Prostate gland (tissue), 2 donors: ENCODE measurements at places on chromosomes 2 and 18. TPM values are rescaled to one million over a fixed set of nuclear protein-coding genes. Genes with fewer than 3 reads are reported as not detected.
A peak's percentile ranks its signal among the peaks of the same experiment; 100 is the strongest.

IL36G gene
- total RNA-seq = not detected

PLB1 gene
- 7.4 TPM for total RNA-seq

CCDC141 gene
- 0.32 TPM for total RNA-seq

EFR3B gene
- 1.6 TPM for total RNA-seq

MTCL1 gene
- total RNA-seq = 11.2 TPM

TDRD15 gene
- 1.9 TPM for total RNA-seq

FAM110C gene
- total RNA-seq = 7.3 TPM

PPP1R1C gene
- total RNA-seq = 9.1 TPM

SPR gene
- total RNA-seq = 42.5 TPM

CXCR1 gene
- not detected for total RNA-seq

DSG4 gene
- total RNA-seq = 0.68 TPM

EMILIN1 gene
- total RNA-seq = 149 TPM

GRCh38 chr2:200350850-200351285 lies 44.4 kb downstream of the SPATS2L start:
- no peak overlapping the region for H3K4me3 ChIP-seq
- H3K27me3 ChIP-seq = no peaks in the 10 kb centered on the region
- H3K4me1 ChIP-seq = no peaks in the 10 kb centered on the region
- no peak overlapping the region for H3K27ac ChIP-seq
- no peak for DNase-seq
- no peaks in the 10 kb centered on the region for H3K36me3 ChIP-seq

DNA sequence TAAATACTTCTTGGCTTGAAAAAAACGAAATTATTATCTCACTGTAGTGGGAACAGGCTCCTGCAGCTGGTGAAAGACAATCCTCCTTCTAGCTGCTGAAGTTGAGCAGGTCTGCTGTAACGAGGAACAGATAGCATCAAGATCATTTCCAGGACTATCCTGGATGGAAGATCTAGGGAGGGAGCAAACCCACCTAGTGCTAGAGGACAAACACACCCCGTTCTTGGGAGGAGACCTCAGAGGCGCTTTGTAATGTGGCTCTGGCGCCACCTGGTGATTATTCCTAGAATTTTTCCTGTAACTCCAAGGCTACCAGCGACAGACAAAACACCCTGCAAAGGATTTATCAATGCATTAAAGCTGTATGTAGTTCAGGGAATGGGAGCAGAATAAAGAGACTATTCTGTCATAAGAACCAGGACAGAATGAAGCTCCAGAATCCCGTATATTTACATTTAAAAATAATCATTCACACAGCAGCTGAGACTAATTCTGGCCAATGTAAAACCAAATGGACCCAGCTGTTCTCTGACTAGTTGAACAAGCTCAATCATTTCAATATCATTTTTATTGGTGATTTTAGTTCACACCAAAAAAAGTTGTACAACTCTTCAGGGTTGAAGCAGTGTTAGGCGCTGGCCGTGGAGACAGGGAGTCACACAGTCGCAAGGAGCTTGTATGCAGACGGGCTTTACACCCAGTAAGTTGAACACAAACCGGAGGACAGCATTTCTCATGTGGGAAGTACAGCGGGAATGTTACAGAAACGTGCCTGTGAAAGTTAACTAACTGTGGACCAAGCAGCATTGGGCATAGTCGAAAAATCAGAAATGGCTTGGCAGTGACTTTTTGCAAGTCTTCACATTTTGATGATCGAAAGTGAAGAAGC lies 290.3 kb downstream of the TRIB2 start:
- no peak overlapping the region for H3K27ac ChIP-seq
- no peaks in the 10 kb centered on the region for H3K36me3 ChIP-seq
- no peaks in the 10 kb centered on the region for H3K4me1 ChIP-seq
- DNase-seq = peak; percentile 58
- H3K4me3 ChIP-seq = no peak overlapping the region

DNA sequence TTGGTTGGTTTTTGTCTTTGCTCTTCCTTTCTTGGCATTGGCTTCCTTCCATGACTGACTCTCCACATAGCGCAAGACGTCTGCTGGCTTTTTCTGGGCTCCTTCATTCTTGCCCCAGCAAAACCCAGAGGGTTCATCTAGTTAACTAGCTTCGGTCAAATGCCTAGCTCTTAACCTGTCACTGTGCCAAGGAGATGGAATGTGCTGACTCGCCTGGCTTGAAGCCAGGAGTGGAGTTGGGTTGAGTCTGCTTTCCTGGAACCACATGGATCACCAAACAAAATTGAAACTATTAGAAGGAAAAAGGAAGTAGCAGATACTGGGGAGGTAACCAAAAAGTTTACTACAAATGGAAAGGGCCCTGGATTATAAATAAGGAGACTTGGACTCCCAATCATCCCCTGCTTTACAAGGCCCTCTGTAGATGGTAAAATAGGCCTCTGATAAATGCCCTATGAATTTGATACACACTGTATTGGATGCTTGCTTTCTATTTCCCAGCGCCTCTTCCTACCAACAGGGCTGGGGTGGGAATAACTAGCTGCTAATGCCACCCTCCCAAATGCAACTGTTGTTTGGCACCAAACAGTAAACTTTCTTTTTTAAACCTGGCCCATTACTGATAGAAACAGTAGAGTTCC lies 11.3 kb downstream of the MALT1 start:
- H3K4me3 ChIP-seq = no peak overlapping the region
- no peaks in the 10 kb centered on the region for H3K4me1 ChIP-seq
- DNase-seq = no peak

GRCh38 chr18:45236676-45237075 lies 378.6 kb upstream of the SLC14A2 start:
- no peak overlapping the region for H3K4me3 ChIP-seq
- no peak for DNase-seq
- no peak overlapping the region for H3K27ac ChIP-seq
- H3K36me3 ChIP-seq = no peaks in the 10 kb centered on the region
- no peaks in the 10 kb centered on the region for H3K4me1 ChIP-seq

- DNase-seq = no peak
- H3K27me3 ChIP-seq = no peaks in the 10 kb centered on the region
- H3K4me3 ChIP-seq = no peak overlapping the region
- H3K4me1 ChIP-seq = no peaks in the 10 kb centered on the region
These were observed 285.4 kb downstream of the NUP35 start for GRCh38 chr2:183409662-183410061.

- H3K4me3 ChIP-seq = no peak overlapping the region
- H3K36me3 ChIP-seq = no peaks in the 10 kb centered on the region
- no peak overlapping the region for H3K27ac ChIP-seq
- H3K27me3 ChIP-seq = no peaks in the 10 kb centered on the region
- no peaks in the 10 kb centered on the region for H3K4me1 ChIP-seq
These were observed 88.4 kb upstream of the EPAS1 start for GRCh38 chr2:46208766-46209165.

DNA sequence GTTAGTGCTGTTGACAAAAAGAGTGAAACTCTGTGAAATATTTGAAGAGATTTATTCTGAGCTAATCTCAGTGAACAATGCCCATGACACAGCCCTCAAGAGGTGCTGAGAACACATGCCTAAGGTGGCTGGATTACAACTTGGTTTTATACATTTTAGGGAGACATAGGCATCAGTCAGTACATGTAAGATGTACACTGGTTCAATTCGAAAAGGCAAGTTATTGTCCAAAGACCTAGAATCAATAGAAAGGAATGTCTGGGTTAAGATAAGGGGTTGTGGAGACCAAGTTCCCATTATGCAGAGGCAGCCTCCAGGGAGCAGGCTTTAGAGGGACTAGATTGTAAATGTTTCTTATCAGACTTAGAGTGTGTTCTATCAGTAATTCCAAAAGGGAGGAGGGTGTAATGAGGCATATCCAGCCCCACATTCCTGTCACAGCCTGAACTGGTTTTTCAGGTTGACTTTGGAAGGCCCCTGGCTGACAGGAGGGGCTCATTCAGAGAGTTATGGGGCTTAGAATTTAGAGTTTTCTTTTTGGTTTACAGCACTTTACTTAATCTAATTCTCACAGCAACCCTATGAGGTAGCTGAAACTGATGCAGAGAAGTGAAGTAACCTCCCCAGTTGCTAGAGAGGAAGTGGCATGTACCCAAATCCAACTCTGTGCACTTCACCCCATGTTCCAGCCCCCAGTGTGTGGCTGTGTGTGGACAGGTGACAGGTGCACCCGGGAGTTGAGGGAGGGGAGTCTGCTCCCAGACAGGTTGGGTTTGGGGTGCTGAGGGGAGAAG lies 28.3 kb upstream of the ASAP2 start:
- H3K27ac ChIP-seq = peak overlapping the region; percentile 64
- H3K4me3 ChIP-seq = no peak overlapping the region
- H3K36me3 ChIP-seq = no peaks in the 10 kb centered on the region
- H3K4me1 ChIP-seq = peaks cover 9% of the 10 kb centered on the region
- peak; percentile 53 for DNase-seq
- no peaks in the 10 kb centered on the region for H3K27me3 ChIP-seq

GRCh38 chr2:96163415-96163767 lies 18.2 kb upstream of the DUSP2 start:
- H3K27ac ChIP-seq = no peak overlapping the region
- H3K36me3 ChIP-seq = no peaks in the 10 kb centered on the region
- no peaks in the 10 kb centered on the region for H3K27me3 ChIP-seq
- no peak for DNase-seq

DNA sequence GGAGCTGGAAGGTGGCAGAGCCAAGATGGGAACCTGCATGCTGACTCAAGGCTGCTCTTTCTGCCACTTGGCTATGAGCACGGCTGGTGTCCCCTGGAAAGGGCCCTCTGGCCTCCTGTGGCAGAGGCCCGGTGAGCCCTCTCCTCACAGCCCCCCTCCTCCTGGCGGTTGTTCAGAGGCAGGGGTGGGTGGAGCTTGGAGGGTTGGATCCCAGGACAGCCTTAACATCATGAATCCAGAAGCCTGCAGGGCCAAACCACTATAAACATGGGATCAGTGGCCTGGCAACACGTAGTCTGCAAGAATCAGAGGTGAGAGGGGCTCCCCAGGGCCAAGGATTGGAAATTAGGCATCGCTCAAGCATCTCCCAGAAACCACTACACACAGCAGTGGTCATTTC lies 48.5 kb upstream of the LOXHD1 start:
- no peak for DNase-seq
- no peaks in the 10 kb centered on the region for H3K4me1 ChIP-seq
- H3K36me3 ChIP-seq = no peaks in the 10 kb centered on the region
- H3K4me3 ChIP-seq = no peak overlapping the region
- H3K27ac ChIP-seq = no peak overlapping the region

GRCh38 chr18:53219853-53220252 lies 879.9 kb downstream of the DCC start:
- DNase-seq = no peak
- H3K36me3 ChIP-seq = no peaks in the 10 kb centered on the region
- H3K27ac ChIP-seq = no peak overlapping the region
- no peaks in the 10 kb centered on the region for H3K27me3 ChIP-seq
- no peak overlapping the region for H3K4me3 ChIP-seq

DNA sequence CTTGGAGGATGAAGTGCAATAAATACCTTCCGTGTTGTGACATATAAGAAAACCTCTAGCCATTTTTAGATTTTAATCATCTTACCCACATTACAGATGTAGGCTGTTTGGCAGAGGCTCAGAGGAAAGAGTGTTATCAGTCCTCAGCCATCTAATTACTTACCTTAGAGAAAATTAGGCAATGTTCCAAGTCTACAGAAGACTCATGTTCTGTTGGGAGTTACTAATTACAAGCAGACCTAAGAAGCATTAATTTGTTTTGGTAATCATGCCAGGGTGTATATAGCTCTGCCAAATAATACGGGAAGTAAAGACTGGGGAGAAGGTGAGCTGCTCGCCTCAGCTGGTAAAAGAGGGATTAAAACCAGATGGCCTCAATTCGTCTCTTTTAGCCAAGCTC lies 125.8 kb upstream of the PGAP1 start:
- H3K4me1 ChIP-seq = no peaks in the 10 kb centered on the region
- H3K36me3 ChIP-seq = no peaks in the 10 kb centered on the region
- no peak for DNase-seq
- H3K27me3 ChIP-seq = no peaks in the 10 kb centered on the region
- H3K4me3 ChIP-seq = no peak overlapping the region
- no peak overlapping the region for H3K27ac ChIP-seq

- H3K4me3 ChIP-seq = no peak overlapping the region
- DNase-seq = no peak
- no peak overlapping the region for H3K27ac ChIP-seq
- H3K4me1 ChIP-seq = no peaks in the 10 kb centered on the region
- H3K27me3 ChIP-seq = no peaks in the 10 kb centered on the region
- no peaks in the 10 kb centered on the region for H3K36me3 ChIP-seq
These were observed 866.8 kb downstream of the DSC3 start for GRCh38 chr18:30175621-30176225.

DNA sequence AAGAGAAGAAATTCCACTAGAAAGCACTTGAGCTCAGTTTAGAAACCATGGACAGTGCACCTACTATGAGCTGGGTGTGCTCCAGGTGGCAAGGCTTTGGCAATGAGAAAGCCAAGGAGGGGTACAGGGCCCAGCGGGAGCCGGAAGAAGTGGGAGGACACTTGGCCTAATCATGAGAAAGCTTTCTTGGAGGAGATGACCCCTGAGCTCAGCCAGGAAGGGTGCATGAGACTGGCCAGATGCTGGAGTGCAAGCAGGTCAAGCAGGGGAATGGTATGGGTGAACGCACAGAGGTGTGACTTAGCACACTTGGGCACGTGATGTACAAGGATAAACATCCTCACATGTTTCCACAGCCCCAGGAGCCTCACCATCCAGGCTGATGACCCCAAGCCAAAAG lies 97.2 kb upstream of the GLI2 start:
- no peaks in the 10 kb centered on the region for H3K36me3 ChIP-seq
- H3K27ac ChIP-seq = no peak overlapping the region
- no peak overlapping the region for H3K4me3 ChIP-seq
- H3K27me3 ChIP-seq = no peaks in the 10 kb centered on the region

GRCh38 chr2:32838949-32839348 lies 107.8 kb upstream of the LTBP1 start:
- H3K4me3 ChIP-seq = no peak overlapping the region
- H3K27me3 ChIP-seq = no peaks in the 10 kb centered on the region
- no peak overlapping the region for H3K27ac ChIP-seq
- H3K4me1 ChIP-seq = no peaks in the 10 kb centered on the region
- no peaks in the 10 kb centered on the region for H3K36me3 ChIP-seq

- peak; percentile 28 for DNase-seq
- H3K27ac ChIP-seq = no peak overlapping the region
- no peaks in the 10 kb centered on the region for H3K27me3 ChIP-seq
- H3K36me3 ChIP-seq = no peaks in the 10 kb centered on the region
These were observed 202.8 kb upstream of the SALL3 start for GRCh38 chr18:78776706-78777285.

GRCh38 chr2:216486708-216487107 lies 11.9 kb upstream of the RPL37A start:
- no peaks in the 10 kb centered on the region for H3K36me3 ChIP-seq
- DNase-seq = no peak
- H3K4me1 ChIP-seq = no peaks in the 10 kb centered on the region
- no peak overlapping the region for H3K4me3 ChIP-seq
- no peak overlapping the region for H3K27ac ChIP-seq
- no peaks in the 10 kb centered on the region for H3K27me3 ChIP-seq

DNA sequence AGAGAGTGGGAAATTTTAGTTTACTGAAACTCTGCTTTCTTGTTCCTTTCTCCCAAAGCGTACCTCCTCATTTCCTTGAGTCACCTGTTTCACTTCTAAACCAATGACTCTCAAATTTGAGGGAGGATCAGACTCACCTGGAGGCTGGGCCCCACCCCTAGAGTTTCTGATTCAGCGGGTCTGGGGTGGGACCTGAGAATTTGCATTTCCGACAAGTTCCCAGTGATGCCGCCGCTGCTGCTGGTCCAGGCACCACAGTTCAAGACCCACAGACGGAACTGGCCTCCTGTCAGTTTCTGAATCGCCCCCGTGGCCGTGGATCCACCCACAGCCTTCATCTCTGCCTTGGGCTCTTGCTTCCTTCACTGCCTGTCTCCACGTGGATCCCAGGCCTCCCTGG lies 44.9 kb upstream of the PELI1 start:
- H3K27ac ChIP-seq = no peak overlapping the region
- DNase-seq = no peak
- H3K36me3 ChIP-seq = no peaks in the 10 kb centered on the region
- H3K4me1 ChIP-seq = no peaks in the 10 kb centered on the region
- H3K27me3 ChIP-seq = no peaks in the 10 kb centered on the region
